ENCODE measurements at places on chromosomes 3 and 15.

GRCh38 chr3:81953111-81953510 lies 191.7 kb upstream of the GBE1 start:
- no peak for DNase-seq

DNA sequence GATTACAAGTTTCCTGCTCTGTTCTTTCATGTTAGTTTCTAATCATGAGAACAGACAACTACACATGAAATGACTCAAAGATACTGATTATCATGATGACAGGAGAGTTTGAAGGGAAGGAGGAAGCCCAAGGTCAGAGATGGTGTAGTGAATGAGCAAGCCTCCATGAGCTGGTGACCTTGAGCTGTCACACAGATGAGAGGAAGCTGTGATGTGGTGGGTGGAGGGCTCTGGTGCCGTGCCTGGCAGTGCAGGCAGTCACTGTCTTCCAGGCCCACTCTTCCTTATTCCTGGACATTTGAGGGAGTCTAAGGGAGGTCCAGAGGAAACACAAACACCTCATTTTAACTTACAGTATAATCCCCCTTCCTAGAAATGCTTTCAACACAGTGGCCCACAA lies 133.4 kb upstream of the ROPN1 start:
- DNase-seq: no peak

GRCh38 chr15:64398575-64398974 lies 10.9 kb downstream of the TRIP4 start:
- no peak for DNase-seq

- no peak for DNase-seq
Measured at GRCh38 chr15:63892794-63893441, 59.2 kb upstream of the HERC1 start.

- DNase-seq: no peak
Measured at GRCh38 chr3:141387516-141387915, 19.2 kb downstream of the ZBTB38 start.

- DNase-seq: no peak
Measured at GRCh38 chr3:195908694-195909581, 587 bp upstream of the TNK2 start.

DNA sequence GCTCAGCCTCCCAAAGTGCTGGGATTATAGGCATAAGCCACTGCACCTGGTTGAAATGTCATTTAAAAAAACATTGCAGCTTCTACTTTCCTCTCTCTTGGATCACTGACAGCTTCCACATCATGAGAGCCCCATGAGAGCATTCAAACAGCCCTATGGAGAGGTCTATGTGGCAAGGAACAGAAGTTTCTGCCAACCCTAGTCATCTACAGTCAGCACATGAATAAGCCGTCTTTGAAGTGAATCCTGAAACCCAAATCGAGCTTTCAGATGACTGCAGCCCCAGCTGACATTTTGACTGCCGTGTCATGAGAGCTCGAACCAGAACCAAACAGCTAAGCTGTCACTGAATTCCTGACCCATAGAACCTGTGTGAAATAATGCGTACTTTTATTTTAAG lies 39.8 kb downstream of the CD200R1L start:
- no peak for DNase-seq

GRCh38 chr15:70141376-70142071 lies 43.8 kb upstream of the TLE3 start:
- DNase-seq: no peak

- no peak for DNase-seq
Measured at GRCh38 chr3:154588831-154589230, 158.8 kb upstream of the GPR149 start.

GRCh38 chr3:33044676-33045075 lies 52.3 kb downstream of the GLB1 start:
- no peak for DNase-seq

DNA sequence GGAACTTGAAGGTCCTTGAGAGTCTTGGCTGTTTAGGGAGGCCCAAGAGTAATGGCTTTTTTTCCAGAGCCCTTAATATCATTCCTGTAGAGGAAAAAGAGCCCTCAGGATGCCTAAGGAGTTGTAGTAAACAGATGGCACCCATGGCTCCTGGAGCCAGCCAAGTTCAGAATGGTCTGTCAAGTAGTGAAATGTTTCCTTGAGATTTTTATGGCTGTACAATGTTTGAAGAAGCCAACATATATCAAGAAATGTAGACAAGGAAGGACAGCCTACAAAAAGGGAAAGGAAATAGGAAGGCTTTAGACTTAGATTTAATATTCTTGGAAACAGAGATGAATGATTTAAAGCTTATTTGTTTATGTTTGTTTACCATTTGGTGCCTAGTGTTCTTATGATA lies 334.8 kb downstream of the SATB1 start:
- no peak for DNase-seq

DNA sequence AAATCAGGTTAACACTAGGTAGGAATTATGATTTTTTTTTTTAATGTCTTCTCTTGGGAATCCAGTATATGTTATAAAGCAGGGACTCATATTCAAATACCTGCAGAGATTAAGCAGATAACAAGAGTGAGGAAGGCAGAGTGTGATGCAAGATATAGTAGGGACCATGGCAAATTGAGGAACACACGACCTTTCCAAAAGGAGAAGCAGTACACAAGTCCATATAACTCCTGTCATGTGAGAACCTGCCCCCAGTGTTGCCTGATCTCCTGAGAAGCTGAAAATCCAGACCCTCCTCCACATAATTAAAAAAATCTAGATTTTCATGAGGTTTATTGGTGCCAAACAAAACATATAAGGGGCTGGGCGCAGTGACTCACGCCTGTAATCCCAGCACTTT lies 3.6 kb downstream of the RFC4 start:
- DNase-seq: no peak

DNA sequence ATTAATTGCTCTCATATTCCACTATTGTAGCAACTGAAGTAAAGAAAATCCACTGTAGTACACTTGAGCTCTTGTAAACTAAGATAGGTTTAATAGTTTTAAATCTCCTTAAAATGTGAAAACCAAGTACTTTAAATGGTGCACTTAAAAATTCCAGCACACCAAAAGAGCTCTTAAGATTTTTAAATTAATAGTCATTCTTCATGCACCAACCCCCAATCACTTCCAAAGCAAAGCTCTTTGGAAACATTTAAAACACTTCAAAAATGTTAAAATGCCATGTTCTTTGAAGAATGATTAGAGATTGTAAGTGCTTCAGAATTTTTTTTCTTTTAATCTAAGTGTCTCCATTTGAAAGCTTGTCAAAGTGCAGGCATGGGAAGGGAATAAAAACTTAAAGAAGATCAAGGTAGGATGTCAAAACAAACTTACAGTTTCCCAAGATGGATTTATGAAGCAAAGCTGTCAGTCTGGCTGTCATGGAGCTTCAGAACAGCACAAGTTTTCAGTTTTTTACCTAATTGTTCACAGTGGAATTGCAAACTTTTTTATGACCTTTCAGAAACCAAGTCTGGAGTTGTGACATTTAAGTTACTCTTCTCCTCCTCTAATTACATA lies 84.3 kb downstream of the ARPP21 start:
- DNase-seq: no peak

DNA sequence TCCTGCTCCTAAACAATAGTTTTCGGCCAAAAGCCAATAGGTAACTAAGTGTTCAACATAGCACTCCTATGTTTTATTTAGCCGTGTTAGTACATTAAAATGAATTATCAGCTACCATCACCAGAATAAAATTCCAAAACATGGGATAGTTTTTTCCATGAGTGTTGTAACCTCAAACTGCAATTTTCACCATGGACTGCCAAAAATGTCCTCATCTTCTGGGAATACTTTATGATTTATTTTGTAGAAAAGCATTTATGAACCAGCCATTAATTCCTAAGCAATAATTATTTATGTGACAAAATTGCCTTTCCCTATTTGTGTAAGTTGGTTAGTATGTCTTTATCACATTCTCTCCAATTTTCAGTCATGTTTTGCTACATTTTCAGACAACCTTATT lies 438.1 kb downstream of the NAALADL2 start:
- DNase-seq: no peak

- no peak for DNase-seq
Measured at GRCh38 chr3:123634149-123635051, 49.5 kb upstream of the HACD2 start.

DNA sequence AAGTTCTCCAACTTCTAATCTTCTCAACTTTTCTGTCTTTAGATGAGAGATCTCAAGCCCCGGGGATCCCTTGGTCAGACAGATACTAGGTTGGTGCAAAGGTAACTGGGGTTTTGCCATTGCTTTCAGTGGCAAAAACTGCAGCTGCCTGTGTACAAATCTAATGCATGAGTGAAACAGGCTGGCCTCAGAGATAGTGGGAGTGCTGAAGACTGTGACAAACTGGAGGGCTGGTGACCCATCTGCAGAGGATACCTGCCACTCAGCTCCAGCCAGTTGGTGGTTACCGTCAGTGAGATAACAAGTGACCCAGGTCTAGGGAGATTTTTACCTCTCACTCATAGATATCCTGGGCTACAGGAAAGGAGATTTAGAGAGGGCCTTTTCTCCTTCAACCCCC lies 85.7 kb downstream of the RYR3 start:
- DNase-seq: no peak

- DNase-seq: no peak
Measured at GRCh38 chr3:153911116-153911515, 210.1 kb upstream of the ARHGEF26 start.

DNA sequence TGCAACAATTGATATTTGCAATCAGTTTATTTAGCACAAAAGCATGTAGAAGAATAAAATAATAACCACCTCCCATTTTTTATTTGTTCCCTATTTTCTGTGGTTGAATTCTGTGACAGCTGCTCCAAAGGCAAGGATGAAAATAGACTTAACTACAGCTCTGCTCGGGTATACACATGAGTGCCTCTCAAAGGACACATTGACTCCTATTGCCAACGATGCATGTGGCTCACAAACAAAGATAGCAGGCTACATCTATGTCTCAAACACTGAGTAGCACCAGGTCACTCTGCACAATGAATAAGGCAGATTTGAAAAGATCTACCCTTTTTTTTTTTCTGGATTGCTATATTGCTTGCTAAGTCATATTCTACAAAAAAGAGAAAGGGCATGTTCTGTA lies 612.9 kb downstream of the ROBO1 start:
- no peak for DNase-seq

DNA sequence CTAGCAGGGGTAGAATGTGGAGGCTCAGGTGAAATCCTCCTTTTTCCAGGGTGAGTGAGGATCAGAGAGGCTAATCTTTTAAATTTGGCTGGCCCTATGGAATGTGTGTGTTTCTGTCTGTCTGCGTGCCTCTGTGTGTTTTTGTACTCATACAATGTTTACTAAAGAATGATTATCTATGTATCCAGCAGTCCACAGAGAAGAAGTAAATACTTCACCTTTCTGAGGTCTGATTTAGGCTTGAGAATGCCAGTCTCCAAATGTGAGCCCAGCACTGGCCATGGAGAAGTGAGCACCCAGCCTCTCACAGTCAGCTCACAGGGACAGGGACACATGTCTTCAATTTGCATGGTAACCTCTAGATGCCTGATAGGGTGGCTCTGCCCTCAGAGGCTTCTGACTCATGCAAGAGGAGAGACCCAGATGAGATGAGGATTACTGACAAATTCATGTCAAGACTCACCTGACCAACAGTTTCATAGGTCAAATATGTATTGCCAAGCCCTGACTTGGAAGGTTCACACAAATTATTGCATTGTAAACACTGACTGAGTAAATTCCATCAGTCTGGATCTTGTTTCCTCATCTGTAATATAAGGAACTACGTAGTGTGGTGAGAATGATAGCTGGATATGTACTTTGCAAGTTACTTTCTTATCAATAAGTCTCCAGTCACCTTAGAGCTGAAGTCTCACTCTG lies 31.0 kb downstream of the ENTPD3 start:
- DNase-seq: no peak

GRCh38 chr15:78671626-78672211 lies 30.7 kb upstream of the CHRNB4 start:
- no peak for DNase-seq

DNA sequence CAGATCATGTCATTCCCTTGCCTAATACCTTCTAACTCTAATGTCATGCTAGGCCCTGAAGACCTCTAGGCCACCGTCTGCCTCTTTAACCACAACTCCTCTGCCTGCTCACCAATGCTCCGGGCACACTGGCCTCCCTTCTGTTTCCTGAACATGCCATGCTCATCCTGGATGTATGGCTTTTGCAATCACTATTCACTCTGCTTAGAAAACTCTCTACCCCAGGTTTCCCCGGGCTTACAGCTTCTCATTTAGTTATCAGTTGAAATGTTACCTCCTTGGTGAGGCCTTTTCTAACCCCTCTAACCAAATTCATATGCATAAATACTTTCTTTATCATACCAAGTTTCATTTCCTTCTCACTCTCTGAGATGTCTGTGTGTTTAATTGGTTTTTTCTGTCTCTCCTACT lies 727.8 kb upstream of the CFAP20DC start:
- DNase-seq: no peak

- no peak for DNase-seq
Measured at GRCh38 chr15:47333734-47334133, 383.6 kb upstream of the SEMA6D start.

DNA sequence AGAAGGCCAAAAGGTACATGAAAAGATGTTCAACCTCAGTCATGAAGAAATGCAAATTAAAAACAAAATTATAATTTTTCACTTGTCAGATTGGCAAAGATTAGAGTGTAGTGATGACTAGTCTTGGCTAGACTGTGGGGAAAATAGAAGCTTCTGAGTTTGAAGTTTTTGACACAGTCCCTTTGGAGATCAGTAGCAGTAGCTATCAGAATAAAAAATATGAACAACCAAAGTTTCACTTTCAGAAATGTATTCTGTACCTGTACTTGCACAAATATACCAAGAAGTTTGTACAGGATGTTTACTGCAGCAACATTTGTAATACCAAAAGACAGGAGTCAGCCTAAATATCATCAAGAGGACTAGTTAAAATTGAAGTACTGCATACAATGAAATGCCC lies 14.1 kb downstream of the ATP2C1 start:
- no peak for DNase-seq

DNA sequence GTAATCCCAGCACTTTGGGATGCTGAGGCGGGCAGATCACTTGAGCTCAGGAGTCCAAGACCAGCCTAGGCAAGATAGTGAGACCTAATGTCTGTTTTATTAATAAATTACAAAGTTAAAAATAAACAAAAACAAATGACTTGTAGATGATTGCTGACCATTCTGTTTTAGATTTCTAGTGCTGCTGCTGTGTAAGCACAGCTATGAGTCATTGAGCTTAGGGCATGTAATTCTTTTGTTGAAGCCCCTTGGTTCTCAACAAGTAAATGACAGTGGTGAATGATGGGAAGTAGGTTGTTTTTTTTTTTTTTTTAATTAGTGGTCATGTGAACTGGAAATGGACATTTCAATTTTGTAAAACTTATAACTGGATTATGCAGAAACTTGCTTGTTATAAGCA lies 63.3 kb downstream of the LEO1 start:
- no peak for DNase-seq
